Nasal cavity respiratory epithelium epithelial cell of viscerocranial mucosa (primary cell): ENCODE measurements at places on chromosomes 12 and 14. TPM values are rescaled to one million over a fixed set of nuclear protein-coding genes. Genes with fewer than 3 reads are reported as not detected.

AQP2 gene
- total RNA-seq = not detected in 2 replicates

ART4 gene
- total RNA-seq = not detected in 2 replicates

GPX2 gene
- total RNA-seq = 0.71 and 1.0 TPM in 2 replicates

IAPP gene
- not detected in 2 replicates for total RNA-seq

P2RX7 gene
- total RNA-seq = under 0.01 and 2.1 TPM in 2 replicates

PIANP gene
- not detected in 2 replicates for total RNA-seq
